ENCODE measurements at places on chromosomes 7 and 10.

GRCh38 chr7:85750454-85750949 lies 563.6 kb upstream of the SEMA3D start:
- peak; percentile 43 for DNase-seq

GRCh38 chr10:103580430-103580829 lies 86.9 kb downstream of the NEURL1 start:
- DNase-seq: no peak

GRCh38 chr7:127776776-127777386 lies 124.9 kb downstream of the SND1 start:
- DNase-seq: no peak

DNA sequence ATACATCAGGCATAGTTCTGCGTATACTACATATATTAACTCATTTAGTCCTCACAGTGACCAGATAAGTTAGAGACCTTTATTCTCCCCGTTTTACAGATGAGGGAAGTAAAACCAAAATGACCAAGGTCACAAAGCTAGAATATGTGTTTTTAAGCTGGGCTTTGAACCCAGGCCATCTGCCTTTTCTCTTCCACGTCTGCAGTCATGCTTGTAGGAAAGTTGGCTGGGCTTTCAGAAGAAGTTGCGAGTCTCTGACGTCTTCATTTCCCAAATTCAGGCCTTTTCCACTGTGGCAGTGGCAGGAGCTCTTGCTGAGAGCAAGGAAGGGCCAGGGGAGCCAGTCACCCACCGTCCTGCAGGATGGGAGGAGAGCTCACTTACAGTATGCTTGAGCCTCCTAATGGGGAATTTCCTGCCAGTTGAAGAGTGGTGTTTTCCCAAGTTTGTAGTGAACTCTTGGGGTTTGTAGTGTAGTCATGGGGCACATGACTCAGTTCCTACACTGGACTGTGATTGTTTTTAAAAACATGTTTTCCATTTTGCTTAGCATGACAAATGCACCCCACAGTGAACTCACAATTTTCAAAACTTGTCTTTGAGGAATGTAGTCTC lies 34.2 kb downstream of the CYP17A1 start:
- no peak for DNase-seq

- DNase-seq: no peak
These were observed 31.6 kb upstream of the CCDC71L start for GRCh38 chr7:106692450-106693051.

- DNase-seq: no peak
These were observed 11.2 kb downstream of the LGI1 start for GRCh38 chr10:93768892-93769291.

GRCh38 chr10:4926400-4926799 lies 36.8 kb upstream of the AKR1C1 start:
- DNase-seq: no peak

DNA sequence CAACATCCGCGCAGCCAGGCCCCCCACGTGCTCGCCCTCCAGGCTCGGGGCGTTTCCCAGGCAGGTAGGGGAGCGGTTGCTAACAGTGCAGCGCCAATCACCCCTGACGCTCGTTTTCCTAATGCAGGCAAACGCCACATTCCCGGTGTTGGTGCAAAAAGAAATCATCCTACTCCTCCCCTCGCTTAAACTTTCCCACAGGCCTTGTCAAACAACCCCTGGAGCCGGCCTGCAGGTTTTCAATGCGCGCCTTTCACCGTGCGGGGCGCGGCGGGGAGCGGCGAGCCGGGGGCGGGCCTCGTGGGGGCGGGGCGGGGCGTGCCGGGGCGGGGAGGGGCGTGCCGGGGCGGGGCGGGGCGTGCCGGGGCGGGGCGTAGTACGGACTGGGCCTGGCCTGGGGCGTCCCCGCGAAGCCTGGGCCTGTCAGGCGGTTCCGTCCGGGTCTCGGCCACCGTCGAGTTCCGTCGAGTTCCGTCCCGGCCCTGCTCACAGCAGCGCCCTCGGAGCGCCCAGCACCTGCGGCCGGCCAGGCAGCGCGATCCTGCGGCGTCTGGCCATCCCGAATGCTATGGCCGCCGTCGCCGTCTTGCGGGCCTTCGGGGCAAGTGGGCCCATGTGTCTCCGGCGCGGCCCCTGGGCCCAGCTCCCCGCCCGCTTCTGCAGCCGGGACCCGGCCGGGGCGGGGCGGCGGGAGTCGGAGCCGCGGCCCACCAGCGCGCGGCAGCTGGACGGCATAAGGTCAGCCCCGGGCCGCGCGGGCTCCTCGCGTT lies at the start of gene ECHDC3:
Gene ECHDC3 (plus strand): TSS at position 374 of the 770 bp plus-strand sequence. CDS start 195 bp downstream, at position 569.
- DNase-seq: peak; percentile 73

DNA sequence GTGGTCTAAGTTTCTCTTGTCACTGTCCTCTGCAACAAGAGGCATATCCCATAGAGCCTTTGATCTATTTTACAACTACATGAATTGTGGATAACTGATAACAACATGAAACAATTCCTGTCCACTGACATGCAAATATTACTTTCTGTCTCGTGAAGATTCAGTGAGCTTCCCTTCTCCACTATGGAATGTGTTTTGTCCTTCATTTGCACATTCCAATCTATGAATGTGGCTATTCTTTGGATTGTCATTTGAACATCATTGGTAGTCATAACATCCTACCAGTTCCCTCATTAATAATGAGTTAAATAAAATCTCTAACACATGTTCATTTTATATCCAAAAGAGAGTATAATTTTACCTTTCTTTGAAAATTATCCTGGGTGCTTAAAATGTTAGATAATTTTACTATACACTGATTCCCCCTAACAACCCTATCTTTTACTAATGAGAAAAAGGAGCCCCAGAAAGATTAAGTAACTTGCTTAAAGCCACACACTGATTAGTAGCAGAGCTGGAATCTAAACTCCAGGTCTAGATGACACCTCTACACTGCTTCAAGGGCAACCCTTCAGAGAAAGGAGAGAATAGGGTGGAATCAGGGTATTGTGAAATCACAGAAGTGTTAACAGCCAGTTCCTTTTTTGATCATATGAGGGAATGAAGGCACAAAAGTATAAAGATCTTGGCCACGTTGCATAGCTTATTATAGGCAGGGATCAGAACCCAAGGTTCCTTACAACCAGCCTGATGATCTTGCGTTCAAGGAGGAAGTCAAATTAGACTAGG lies 39.1 kb downstream of the PDE1C start:
- DNase-seq: no peak

Data from pancreas (tissue), 10 donors.